ENCODE measurements at places on chromosomes 3 and 15. TPM values are rescaled to one million over a fixed set of nuclear protein-coding genes. Genes with fewer than 3 reads are reported as not detected.

Gene ABI3BP
- 0.21 TPM for total RNA-seq

Gene HDAC11
- 10.6 TPM for total RNA-seq

Gene TMEM212
- total RNA-seq: not detected

Gene SLC28A1
- not detected for total RNA-seq

Gene MEX3B
- 8.5 TPM for total RNA-seq

DNA sequence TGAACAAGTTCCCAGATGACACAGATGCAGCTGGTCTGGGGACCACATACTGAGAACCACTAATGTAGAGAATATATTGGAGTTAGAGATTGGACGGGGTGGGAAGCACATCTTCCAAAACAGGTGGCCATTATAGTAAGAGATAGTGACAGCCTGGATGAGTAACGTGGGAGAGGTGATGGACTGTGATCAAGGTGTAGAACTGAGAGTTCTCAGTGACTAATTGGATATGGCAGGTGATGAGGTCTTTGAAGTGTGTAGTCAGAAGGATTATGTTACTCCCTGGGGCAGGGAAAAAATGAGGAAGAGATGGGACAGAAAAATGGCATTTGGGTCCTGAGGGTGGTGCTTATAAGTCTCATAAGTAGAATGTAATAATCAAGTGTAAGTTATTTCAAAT, 66.6 kb downstream of the KCNMB2 start:
- H3K4me3 ChIP-seq: no peak overlapping the region
- no peaks in the 10 kb centered on the region for H3K27me3 ChIP-seq
- H3K4me1 ChIP-seq: no peaks in the 10 kb centered on the region
- H3K36me3 ChIP-seq: no peaks in the 10 kb centered on the region

DNA sequence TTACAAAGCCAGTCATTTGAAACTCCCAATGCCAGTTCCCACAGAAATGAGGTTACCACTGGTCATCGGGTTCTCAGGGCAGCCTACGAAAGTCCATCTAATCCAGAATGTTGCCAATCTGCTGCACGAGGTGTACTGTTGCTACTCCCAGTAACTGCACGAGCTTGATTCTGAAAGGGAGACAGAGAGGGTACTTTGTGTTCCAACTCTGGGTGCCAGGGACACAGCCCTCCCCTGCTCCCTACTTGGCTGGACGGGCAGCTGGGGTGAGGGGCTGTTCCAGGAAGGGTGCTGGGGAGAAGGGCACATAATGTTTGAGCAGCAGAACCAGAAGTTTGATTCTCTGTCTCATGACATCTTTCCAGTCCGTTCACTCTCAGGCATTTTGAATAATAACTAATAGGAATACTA, 27.1 kb upstream of the OSBPL11 start:
- DNase-seq: no peak
- H3K27ac ChIP-seq: no peak overlapping the region
- no peaks in the 10 kb centered on the region for H3K36me3 ChIP-seq
- H3K4me1 ChIP-seq: no peaks in the 10 kb centered on the region
- no peaks in the 10 kb centered on the region for H3K27me3 ChIP-seq

DNA sequence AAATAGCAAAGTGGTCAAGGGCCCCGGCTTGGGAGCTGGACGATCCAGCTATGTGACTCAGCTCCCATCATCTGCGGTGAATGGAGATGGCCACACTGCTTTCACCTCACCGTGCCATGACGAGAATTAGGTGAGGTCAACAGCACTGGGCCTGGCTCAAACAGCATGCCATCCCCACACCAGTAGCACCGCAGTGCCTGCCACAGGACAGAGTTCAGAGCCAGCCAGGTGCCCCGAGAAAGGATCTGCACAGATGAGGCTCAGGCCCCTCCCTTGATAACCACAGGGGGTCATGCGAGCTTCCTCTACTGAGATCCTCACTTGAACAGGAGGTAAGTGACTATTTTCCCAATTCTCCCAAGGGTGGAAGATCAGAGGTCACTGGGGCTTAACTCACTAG, 29.4 kb downstream of the ZXDC start:
- 0 out of 2 replicates have a peak, but pooled peaks cover 2% of the 10 kb centered on the region for H3K36me3 ChIP-seq
- no peaks in the 10 kb centered on the region for H3K4me1 ChIP-seq
- H3K27ac ChIP-seq: no peak overlapping the region
- H3K27me3 ChIP-seq: no peaks in the 10 kb centered on the region
- H3K4me3 ChIP-seq: no peak overlapping the region

- no peak overlapping the region for H3K27ac ChIP-seq
- no peaks in the 10 kb centered on the region for H3K27me3 ChIP-seq
- no peaks in the 10 kb centered on the region for H3K4me1 ChIP-seq
Measured at GRCh38 chr3:139421040-139421439, 31.6 kb upstream of the COPB2 start.

GRCh38 chr3:48180531-48181253, 7.5 kb downstream of the CDC25A start:
- H3K27ac ChIP-seq: no peak overlapping the region
- DNase-seq: no peak
- no peak overlapping the region for H3K4me3 ChIP-seq
- H3K4me1 ChIP-seq: no peaks in the 10 kb centered on the region
- H3K27me3 ChIP-seq: no peaks in the 10 kb centered on the region

DNA sequence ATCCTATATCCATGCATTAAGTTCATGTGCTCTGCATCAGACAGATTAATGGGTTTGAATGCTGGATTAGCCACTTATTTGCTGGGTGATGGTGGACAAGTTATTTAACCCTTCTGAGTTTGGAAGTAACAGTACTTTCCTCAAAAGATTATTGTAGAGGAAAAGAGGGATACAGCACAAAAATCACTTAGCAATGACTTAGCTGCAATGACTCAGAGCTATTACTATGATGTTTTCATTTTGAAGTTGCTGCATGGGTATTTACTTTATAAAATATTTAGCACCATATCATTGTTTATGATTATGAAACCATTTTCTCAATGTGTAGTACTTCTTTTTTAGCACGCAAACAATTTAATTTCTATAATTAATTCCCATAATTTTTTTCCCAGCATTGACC, 248.4 kb downstream of the MYRIP start:
- H3K27ac ChIP-seq: no peak overlapping the region
- H3K4me3 ChIP-seq: no peak overlapping the region
- H3K27me3 ChIP-seq: no peaks in the 10 kb centered on the region
- DNase-seq: no peak
- no peaks in the 10 kb centered on the region for H3K4me1 ChIP-seq

- no peaks in the 10 kb centered on the region for H3K27me3 ChIP-seq
- no peak overlapping the region for H3K27ac ChIP-seq
- H3K4me3 ChIP-seq: no peak overlapping the region
- no peak for DNase-seq
- H3K4me1 ChIP-seq: no peaks in the 10 kb centered on the region
- H3K36me3 ChIP-seq: peaks cover 2% of the 10 kb centered on the region
Measured at GRCh38 chr3:123153125-123154019, 48.4 kb upstream of the SEC22A start.

GRCh38 chr3:10551821-10552630, 46.6 kb upstream of the ATP2B2 start:
- no peak for DNase-seq
- H3K4me1 ChIP-seq: peaks cover 8% of the 10 kb centered on the region
- no peak overlapping the region for H3K27ac ChIP-seq
- no peaks in the 10 kb centered on the region for H3K27me3 ChIP-seq
- H3K36me3 ChIP-seq: no peaks in the 10 kb centered on the region
- no peak overlapping the region for H3K4me3 ChIP-seq

GRCh38 chr15:40894681-40895448, 615 bp downstream of the VPS18 start:
- H3K4me1 ChIP-seq: peaks cover 9% of the 10 kb centered on the region
- H3K4me3 ChIP-seq: peak overlapping the region; percentile 97
- no peaks in the 10 kb centered on the region for H3K27me3 ChIP-seq
- peak overlapping the region; percentile 88 for H3K27ac ChIP-seq
- DNase-seq: no peak
- peaks cover 5% of the 10 kb centered on the region for H3K36me3 ChIP-seq

- H3K4me1 ChIP-seq: no peaks in the 10 kb centered on the region
- no peak overlapping the region for H3K27ac ChIP-seq
- peaks cover 5% of the 10 kb centered on the region for H3K36me3 ChIP-seq
- no peaks in the 10 kb centered on the region for H3K27me3 ChIP-seq
Measured at GRCh38 chr3:11356269-11356668, 84.1 kb downstream of the ATG7 start.

All from Panc1 (cell line).